AML-193 (cell line): ENCODE measurements at places on chromosomes 2 and 18.

DNA sequence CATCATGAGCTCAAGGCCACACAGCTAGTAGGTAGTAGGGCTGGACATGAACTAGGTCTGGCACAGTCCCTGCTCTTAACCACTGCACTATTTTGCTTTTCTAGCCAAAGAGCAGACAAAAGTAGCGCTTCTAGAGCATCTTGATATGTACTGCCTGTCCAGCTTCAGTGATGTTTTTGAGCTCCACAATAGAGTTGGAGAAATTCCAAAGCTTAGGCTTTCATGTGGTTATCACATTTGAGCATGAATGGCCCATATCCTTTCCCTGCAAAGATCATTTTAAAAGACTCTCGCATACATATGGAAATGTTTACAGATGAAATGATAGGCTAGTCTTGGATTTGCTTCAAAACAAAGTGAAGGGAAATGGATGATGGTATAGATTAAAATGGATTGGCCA lies 128.7 kb downstream of the MAP3K20 start:
- no peak for DNase-seq

DNA sequence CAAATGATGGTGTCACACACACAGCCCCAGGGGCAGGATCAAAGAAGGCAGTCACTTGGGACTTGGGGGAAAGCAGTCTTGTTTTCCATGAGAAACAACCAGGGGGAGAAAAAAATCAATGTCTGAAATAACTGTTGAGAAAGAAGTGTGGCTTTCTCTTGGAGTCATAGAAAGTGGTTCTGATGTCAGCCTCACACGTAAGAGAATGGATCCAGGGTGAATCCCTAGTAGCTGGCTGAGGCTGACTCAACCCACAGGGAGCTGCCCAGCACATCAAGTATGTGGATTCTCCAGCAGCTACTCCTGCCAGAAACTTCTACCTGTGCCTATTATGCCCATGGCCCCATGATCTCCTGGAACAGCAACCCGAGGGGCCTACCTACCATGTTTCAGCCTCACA lies 33.6 kb upstream of the ZBTB7C start:
- no peak for DNase-seq

DNA sequence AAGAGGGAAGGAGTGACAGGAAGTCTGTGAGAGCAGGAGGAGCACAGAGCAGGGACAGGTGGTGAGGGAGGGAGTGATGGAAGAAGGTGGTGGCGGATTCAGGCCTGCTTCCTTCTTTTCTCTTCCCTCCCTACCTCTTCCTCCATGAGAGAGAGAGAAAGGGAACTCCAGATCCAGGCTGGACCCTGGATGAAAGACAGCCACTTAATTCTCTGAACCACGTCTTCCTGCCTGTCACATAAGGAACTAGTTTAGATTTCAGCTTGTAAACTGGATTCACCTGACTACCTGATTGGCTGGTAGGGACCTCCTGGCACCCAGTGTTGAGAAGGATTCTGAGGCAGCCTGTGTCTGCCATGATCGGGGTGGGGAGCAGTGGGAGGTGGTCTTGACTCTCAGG lies 48.9 kb downstream of the PAX8 start:
- no peak for DNase-seq

DNA sequence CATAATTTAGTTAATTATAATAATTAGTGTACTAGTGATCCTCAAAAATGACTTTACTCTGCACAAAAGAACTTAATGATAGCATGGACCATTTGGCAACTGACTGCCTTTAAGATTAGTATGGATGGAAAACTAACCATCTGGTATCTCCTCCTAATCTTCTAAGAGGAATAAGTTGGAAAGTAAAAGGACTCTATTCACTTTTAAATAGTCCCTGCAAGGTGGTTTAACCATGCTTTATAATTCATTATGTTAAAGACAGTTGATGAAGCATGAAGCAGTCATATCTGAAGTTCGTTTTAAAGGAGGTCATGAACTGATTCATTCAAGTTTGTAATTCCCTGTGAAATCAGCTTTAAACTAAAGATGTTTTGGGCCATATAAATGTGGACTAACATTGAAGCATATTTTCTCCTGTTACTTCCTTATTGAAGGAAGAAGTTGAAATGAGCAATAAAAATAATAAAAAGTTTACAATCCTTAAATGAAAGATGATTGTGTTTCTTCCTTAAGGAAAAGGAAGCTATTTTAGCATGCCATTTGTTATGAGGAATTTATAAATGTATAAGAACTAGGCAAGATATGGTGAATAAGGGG lies 446.0 kb downstream of the XIRP2 start:
- no peak for DNase-seq

DNA sequence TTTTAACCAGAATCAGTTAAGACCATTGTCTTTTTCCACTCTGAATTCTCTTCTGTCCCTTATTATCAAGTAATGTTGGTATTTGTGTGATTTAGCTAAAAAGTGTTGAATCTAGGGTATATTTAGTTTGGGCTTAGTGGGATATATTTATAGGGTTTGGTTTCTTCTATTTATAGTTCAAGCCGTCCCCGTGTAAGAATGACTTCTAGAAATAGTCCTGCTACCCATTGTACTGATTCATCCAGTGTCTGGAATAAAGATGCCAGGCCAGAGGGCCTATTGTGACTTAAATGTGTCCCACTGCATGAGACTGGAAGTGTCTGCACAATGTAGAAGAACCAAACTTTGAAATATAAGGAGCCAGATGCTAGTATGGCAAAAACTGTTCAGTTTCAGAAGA lies 364.8 kb downstream of the TNS1 start:
- no peak for DNase-seq
